ENCODE measurements at places on chromosomes 13 and 19. TPM values are rescaled to one million over a fixed set of nuclear protein-coding genes. Genes with fewer than 3 reads are reported as not detected.

DNA sequence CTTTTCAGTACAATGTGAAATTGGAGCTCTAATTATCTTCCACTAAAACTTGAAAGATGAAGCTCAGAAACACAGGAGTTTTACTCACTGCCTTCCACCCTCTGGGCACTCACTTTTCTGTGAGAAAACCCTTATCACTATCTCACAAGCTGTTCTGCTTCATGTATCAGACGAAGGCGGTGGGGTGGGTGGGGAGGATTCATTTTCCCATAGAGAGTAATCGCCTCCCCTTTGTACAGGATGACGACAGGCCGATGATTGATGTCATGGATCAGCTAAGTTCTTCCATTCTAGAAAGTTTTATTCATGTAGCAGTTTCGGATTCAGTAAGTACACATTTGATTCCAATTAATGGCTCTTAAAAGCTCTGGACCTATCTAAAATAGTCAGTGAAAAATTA, 139.9 kb downstream of the ZAR1L start:
- no peak overlapping the region for H3K27ac ChIP-seq
- DNase-seq = no peak
- no peak overlapping the region for H3K4me3 ChIP-seq
- H3K4me1 ChIP-seq = no peaks in the 10 kb centered on the region
- H3K27me3 ChIP-seq = peaks cover 2% of the 10 kb centered on the region

The ERICH4 gene
- total RNA-seq = not detected

- no peaks in the 10 kb centered on the region for H3K27me3 ChIP-seq
- H3K36me3 ChIP-seq = peaks cover 5% of the 10 kb centered on the region
Measured at GRCh38 chr19:3512562-3513228, 6.6 kb downstream of the FZR1 start.

The ZNF568 gene
- total RNA-seq = 6.3 TPM

- peak overlapping the region; percentile 99 for H3K4me3 ChIP-seq
- peaks cover 48% of the 10 kb centered on the region for H3K4me1 ChIP-seq
- H3K36me3 ChIP-seq = peaks cover 38% of the 10 kb centered on the region
Measured at GRCh38 chr13:72782717-72783116, 784 bp downstream of the PIBF1 start.

GRCh38 chr13:69948016-69948415, 159.6 kb upstream of the ATXN8OS start:
- DNase-seq = no peak
- H3K36me3 ChIP-seq = no peaks in the 10 kb centered on the region
- H3K27ac ChIP-seq = no peak overlapping the region
- no peaks in the 10 kb centered on the region for H3K27me3 ChIP-seq

- H3K27me3 ChIP-seq = peaks cover 6% of the 10 kb centered on the region
- no peak overlapping the region for H3K27ac ChIP-seq
- no peaks in the 10 kb centered on the region for H3K4me1 ChIP-seq
- H3K4me3 ChIP-seq = no peak overlapping the region
- no peaks in the 10 kb centered on the region for H3K36me3 ChIP-seq
Measured at GRCh38 chr13:109208522-109208921, 577.9 kb downstream of the IRS2 start.

DNA sequence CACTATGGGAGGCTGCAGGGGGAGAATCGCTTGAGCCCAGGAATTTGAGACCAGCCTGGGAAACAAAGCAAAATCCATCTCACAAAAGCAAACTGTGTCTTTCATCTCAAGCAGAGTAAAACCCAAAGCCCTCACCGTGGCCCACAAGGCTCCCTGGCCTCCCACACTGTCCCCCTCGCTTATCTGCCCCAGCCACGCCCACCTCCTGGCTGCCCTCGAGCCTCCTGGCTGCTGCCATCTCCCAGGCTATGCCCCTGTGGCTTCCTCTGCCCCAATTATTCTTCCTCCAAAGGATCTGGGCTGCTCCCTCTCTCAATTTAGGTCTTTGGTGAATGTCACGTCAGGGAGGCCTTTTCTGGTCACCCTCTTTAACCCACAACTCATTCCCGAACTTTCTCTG, 3.6 kb downstream of the RABAC1 start:
- H3K4me1 ChIP-seq = peaks cover 20% of the 10 kb centered on the region
- no peak overlapping the region for H3K4me3 ChIP-seq
- no peaks in the 10 kb centered on the region for H3K27me3 ChIP-seq
- no peak overlapping the region for H3K27ac ChIP-seq
- H3K36me3 ChIP-seq = no peaks in the 10 kb centered on the region

The MEGF8 gene
- total RNA-seq = 3.3 TPM

The SIGLEC11 gene
- not detected for total RNA-seq

The PLVAP gene
- not detected for total RNA-seq

- peaks cover 6% of the 10 kb centered on the region for H3K36me3 ChIP-seq
- H3K27ac ChIP-seq = no peak overlapping the region
Measured at GRCh38 chr19:48069435-48069834, 25.6 kb upstream of the CABP5 start.

- H3K27me3 ChIP-seq = peaks cover 31% of the 10 kb centered on the region
- H3K36me3 ChIP-seq = no peaks in the 10 kb centered on the region
- H3K27ac ChIP-seq = no peak overlapping the region
- no peak overlapping the region for H3K4me3 ChIP-seq
Measured at GRCh38 chr13:26996965-26997752, 174.5 kb downstream of the USP12 start.

DNA sequence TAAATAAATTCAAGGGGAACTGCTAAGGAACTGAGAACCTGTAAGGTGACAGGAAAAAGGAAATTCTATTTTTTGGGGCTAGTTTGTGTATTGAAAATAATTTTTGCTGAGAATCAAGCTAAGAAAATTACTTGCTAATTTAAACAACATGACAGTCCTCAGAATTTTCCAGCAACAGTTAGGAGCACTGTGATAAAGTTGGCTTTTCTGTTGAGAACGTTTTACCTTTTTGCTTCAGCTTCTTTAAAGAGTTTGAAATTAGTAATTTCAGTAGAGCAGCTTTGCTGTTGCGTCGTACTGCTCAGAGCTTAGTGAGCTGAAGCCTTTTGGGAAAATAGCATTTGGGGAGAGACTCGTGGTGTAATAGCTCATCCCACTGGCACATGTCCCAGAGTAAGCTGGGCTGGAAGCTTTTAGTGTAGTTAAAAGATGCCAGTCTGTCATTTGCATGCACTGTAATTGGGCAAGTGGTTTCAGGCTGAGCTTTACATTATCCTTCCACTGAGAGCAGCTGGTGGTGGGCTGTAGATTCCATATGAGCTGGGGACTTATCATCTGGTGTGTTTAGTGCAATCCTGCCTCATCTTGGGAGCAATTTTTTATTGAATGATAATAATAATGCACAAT, 69.8 kb downstream of the LRCH1 start:
- H3K36me3 ChIP-seq = no peaks in the 10 kb centered on the region
- no peak overlapping the region for H3K27ac ChIP-seq
- H3K27me3 ChIP-seq = no peaks in the 10 kb centered on the region
- no peak for DNase-seq

DNA sequence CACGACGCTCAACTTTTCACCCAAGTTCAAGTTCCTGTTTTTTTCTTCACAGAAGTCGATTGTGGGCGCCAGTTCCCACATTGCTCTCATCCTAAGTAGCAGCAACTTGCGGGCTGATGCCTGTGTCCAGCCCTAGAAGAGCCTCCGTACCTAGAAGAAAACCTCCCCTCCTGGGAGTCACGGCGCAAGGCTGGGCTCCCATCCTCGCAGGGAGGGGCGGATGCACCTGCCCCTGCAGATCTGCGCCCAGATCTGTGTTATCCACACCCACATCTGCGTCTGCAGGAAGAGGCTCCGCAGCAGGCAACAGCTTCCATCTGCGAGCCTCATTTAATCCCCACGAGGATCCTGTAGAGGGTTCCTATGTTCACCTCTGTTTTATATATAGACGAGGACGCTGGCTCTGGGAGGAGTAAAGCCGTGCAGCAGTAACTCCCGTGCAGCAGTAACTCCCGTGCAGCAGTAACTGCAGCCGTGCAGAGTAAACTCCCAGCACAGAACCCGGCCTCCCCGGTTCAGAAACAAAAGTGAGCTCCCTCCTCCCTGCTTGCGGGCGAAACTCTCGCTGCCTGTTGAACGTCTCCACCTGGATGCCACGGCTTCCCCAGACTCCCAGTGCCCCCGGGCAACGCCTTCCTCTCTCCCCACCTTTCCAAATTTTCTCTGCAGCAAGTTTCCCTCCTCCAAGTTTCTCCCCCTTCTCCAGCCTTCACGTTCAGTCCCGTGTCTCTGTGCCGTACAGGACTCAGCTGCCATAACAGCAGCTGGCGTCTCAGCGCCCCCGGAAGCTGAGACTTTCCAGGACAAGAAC, 23.5 kb upstream of the LAIR1 start:
- H3K36me3 ChIP-seq = no peaks in the 10 kb centered on the region
- H3K27me3 ChIP-seq = no peaks in the 10 kb centered on the region
- peak overlapping the region; percentile 69 for H3K4me3 ChIP-seq
- peak; percentile 48 for DNase-seq
- H3K27ac ChIP-seq = no peak overlapping the region

- DNase-seq = peak; percentile 87
- H3K27ac ChIP-seq = peak overlapping the region; percentile 90
- peak overlapping the region; percentile 85 for H3K4me3 ChIP-seq
- no peaks in the 10 kb centered on the region for H3K27me3 ChIP-seq
- peaks cover 7% of the 10 kb centered on the region for H3K36me3 ChIP-seq
Measured at GRCh38 chr19:2049741-2050348, 1.2 kb downstream of the MKNK2 start.

GRCh38 chr19:31214086-31214485, 135.2 kb downstream of the TSHZ3 start:
- DNase-seq = peak; percentile 97
- H3K4me3 ChIP-seq = peak overlapping the region; percentile 60
- peaks cover 40% of the 10 kb centered on the region for H3K4me1 ChIP-seq
- H3K27ac ChIP-seq = peak overlapping the region; percentile 99
- no peaks in the 10 kb centered on the region for H3K27me3 ChIP-seq

The ADGRE3 gene
- not detected for total RNA-seq

- DNase-seq = no peak
- H3K27me3 ChIP-seq = peaks cover 26% of the 10 kb centered on the region
- H3K4me3 ChIP-seq = no peak overlapping the region
- H3K4me1 ChIP-seq = no peaks in the 10 kb centered on the region
- no peak overlapping the region for H3K27ac ChIP-seq
Measured at GRCh38 chr19:50890422-50891252, 17.4 kb downstream of the KLK2 start.

The ACP7 gene
- not detected for total RNA-seq

- DNase-seq = no peak
- peaks cover 6% of the 10 kb centered on the region for H3K36me3 ChIP-seq
- H3K27me3 ChIP-seq = no peaks in the 10 kb centered on the region
- H3K4me1 ChIP-seq = peaks cover 9% of the 10 kb centered on the region
- no peak overlapping the region for H3K27ac ChIP-seq
Measured at GRCh38 chr19:34337739-34338138, 27.3 kb upstream of the GPI start.

The ZFP28 gene
- 3.2 TPM for total RNA-seq

The ZNF730 gene
- 0.52 TPM for total RNA-seq

DNA sequence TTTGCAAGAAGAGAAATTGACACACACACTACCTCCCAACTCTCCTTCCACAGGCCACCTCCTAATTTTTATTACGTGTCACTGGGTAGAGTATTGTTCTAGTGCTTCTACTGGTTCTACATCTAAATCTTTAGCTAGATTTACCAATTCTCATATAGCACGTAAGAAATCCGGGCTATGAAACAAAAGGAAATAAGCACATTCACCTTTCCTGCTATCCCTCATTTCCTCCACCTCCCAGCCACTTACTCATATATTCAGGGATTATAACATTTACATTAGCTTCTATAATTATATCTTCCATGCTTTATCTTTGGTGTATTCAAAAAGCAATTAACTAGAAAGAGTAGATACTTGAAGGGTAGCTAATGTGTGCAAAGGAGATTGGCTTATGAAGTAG, 39.7 kb downstream of the USP12 start:
- H3K27ac ChIP-seq = peak overlapping the region; percentile 91
- no peak overlapping the region for H3K4me3 ChIP-seq
- H3K4me1 ChIP-seq = peaks cover 83% of the 10 kb centered on the region
- H3K27me3 ChIP-seq = no peaks in the 10 kb centered on the region

DNA sequence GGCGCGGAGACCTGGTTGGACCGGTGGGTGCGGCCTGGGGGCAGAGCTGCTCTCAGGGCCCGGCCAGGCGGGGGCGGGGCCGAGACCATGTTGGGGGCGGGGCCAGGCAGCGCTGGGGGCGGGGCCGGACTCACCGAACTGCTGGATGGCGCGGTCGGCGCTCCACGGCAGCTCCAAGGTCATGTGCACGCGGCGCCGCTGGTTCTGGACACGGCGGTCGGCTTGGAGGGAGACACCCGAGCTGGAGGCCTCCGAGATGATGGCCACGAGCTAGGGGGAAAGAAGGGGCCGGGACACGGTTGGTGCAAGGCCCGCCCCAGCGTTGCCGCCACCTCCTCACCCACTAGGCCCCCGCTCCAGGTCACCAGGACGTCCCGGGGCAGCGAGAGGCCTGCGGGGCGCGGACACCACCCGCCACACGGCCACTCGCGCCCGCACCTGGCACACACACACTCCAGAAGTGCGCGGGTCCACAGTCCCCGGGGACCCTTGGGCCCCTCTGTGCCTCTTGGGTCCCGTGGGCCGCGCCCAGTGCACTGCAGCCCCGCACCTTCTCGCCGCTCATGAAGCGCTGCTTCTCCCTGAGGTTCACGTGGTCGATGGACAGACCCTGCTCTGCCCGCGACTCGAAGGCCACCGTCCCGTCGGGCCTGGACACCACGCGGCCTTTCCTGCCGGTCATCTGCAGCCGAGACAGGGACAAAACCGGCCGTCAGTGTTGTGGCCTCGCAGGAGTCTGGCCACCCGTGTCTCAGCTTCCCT, 8.7 kb downstream of the GPX4 start:
- peaks cover 6% of the 10 kb centered on the region for H3K36me3 ChIP-seq
- no peaks in the 10 kb centered on the region for H3K27me3 ChIP-seq
- H3K27ac ChIP-seq = no peak overlapping the region
- no peak for DNase-seq
- H3K4me1 ChIP-seq = peaks cover 6% of the 10 kb centered on the region

DNA sequence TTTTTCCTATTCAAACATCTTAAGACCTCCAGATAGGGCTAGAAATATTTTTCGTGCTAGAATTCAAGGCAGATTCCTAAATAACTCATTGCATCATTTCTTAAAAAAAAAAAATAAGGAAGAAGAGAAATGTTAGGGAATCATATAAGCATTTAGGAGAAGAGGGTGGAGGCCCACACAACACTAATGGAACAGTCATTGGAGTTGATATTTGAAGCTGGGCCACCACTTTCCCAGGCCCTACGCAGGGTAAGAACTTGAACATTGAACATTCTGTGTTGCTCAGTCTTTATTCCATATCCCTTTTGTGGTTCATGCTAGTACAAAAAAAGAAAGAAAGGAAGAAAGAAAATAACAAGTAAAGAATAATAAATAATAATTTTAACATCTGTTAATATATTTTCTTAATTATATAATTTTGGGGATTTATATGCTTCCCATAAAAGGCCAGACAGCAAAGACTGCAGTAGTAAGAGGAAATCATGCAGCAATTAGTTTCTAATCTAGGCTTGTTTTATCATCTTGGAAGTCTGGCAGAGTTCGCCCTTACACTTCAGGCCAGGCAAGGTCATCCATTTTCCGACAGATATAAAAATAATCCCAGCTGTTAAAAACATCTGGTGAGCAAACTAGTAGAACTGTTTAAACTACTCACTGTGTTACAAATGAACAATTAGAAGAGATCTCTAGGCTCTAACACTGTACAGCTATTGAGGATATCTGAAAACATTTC, 127.7 kb downstream of the FRY start:
- no peak overlapping the region for H3K27ac ChIP-seq
- H3K27me3 ChIP-seq = no peaks in the 10 kb centered on the region
- H3K4me3 ChIP-seq = no peak overlapping the region
- DNase-seq = no peak
